ENCODE measurements at places on chromosomes 2 and 18.

DNA sequence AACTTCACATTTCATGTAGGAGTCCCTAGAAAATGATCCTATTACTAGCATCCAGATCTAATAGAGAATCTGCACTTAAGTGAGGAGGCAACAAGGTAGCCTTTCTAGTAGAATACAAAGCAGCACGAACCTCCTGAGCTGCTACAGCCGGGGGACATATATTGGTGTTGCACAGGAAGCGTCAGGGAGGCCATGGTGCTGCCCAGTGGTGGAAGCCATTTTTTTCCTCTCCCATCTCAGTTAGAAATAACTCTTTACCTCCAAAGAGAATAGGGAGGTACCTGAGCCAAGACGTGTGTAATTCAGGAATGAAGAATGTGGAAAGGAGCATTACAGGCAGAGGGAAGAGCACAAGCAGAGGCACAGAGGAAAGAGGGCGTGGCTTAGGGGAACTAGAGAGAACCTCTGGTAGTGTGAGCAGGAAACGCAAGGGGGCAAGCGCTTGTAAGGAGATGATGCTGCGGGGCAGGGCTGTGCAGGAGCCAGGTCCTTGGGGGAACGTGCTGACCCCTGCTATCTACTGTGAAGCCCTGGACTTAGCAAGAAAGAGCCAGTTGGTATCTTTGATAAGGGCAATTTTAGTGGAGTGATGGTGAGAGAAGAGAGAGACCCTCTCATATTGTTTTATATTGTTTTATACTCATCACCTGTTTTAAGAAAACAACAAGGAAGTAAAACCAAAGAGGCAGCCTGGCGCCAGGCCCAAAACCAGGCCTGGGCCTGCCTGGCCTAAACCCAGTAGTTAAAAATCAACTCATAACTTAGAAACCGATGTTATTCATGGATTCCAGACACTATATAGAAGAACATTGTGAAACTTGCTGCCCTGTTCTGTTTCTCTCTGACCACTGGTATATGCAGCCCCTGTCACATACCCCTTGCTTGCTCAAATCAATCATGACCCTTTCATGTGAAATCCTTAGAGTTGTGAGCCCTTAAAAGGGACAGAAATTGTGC lies 50.0 kb upstream of the TTC39C start:
- no peak for DNase-seq

DNA sequence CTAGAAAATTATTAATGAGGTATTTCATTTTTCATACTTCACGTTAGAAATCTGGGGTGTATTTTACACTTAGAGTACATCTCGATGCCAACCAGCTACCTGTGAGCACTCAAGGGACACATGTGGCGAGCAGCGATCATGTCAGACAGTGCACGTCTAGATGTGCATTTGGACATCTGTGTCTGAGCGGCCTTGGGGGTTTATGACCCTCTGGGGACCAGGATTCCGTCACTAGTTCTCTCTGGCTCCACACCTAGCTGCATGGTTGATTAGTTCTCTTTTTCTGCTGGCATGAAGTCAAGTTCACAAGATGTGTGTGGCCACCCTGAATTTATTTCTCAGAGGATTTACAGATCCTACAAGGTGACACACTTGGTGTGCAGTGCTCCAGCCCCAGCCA lies 192.2 kb downstream of the TSN start:
- no peak for DNase-seq

DNA sequence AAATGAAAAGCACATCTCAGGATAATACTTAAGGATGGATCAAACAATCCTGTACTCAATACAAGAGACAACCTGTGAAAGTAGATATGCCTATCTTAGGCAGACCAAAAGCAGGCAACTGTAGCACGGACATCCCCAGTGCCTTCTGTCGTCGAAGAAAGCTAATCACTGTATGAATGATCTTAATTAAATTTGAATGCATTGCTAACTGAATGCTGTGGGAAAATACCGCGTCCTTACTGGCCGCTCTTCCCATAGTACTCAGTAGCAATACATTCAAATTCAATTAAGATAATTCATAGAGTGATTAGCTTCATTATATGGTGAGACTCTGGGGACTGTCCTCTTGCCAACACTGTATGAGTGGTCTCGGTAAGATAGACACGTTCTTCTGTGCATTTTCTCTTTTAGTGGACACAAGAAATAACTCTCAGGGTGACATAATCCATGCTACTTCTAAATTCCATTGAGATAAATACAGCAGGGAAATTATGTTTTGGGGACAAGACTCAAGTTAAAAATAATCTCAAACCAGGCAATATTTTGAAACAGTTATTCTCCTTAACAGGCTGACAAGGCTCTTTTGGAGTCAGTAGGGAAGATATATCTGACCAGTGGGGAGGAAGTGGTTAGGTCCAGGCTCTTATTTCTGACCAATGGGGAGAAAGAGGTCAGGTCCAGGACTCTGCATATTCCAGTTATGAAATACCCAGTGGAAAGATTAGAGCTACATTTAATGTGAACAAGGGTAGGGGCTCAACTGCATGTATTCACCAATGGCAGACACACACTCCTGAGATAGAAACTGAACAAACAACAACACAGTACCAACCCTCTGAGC lies 97.3 kb downstream of the DOCK10 start:
- no peak for DNase-seq

DNA sequence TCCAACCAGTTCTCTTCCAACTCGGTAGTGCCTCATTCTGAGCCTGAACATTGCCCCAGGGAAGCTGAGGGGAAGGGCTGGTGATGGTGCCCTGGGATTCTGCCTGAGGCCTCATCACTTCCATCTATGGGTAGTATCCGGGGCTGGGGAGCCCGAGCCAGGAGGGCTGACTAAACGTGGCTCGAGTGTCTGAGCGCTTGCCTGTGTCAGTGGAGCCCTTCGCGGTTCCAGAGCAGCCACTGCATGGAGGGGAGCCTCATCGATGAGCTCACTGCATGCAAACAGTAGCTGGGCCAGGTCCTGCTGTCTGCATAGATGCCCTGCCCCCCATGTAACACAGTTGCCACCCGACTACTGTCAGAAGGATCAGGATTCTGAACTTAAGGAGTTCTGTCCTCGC lies 129.3 kb downstream of the GLI2 start:
- DNase-seq = no peak

DNA sequence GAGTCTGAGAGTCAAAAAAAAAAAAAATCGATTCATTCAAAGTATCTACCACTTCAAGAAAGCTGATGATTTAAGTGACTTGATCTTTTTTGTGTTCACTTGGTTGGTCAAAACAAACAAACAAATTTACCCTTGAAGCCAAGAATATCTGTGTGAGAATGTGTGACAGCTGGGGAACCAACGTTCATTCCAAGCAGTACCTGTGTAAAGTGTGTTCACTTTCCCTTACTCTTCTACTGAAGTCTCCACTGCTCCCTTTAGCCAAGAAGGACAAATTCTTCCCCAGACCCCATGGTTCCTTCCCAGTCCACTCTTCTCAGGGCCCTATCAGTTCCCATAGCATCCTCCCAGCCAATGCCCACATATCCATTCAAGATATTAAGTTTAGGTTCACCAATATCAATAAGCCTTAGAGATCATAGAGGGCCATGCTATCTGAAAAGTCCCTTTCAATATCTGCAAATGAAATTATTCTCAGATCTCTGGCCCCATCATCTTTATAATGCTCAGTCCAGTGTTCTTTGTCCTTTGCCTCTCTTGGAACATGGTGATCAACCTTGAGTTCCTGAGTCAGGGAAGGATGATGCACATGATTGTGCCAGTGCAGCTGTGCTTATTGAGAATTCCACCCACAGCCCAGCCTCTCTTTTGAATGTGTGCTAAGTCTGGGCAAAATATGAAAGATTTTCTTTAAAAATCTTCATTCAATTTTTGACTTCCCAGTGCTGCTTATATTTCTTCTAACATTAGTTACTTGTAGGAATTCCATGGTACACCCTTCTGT lies 82.8 kb upstream of the DTNA start:
- DNase-seq = no peak
